Activated T-cell treated with anti-CD3 and anti-CD28 coated beads for 1 hour (primary cell): ENCODE measurements at places on chromosomes 16 and 17.

GRCh38 chr17:40014375-40014980 is 762 bp upstream of the CSF3 start:
- no peak for DNase-seq

DNA sequence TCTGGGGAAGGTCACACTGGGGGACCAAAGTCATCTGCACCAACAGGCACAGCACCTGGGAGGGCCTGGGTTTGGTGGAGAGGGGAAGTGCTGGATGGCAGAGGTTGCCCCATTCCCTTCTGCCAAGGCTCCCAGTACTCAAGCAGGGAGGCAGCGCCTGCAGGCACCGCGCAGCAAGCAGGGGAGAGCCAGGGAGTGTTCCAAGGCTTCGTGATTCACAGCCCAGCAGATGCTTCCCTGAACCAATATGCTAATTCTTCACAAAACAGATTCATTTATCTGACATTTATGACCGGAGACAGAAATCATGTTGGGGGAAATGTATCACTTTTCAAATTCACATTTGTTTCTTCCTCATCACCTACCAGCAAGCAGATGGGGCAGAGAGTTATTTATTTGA is 13.4 kb upstream of the CDH5 start:
- no peak for DNase-seq

- no peak for DNase-seq
These were observed 19.0 kb upstream of the EVPL start for GRCh38 chr17:76046064-76046463.

DNA sequence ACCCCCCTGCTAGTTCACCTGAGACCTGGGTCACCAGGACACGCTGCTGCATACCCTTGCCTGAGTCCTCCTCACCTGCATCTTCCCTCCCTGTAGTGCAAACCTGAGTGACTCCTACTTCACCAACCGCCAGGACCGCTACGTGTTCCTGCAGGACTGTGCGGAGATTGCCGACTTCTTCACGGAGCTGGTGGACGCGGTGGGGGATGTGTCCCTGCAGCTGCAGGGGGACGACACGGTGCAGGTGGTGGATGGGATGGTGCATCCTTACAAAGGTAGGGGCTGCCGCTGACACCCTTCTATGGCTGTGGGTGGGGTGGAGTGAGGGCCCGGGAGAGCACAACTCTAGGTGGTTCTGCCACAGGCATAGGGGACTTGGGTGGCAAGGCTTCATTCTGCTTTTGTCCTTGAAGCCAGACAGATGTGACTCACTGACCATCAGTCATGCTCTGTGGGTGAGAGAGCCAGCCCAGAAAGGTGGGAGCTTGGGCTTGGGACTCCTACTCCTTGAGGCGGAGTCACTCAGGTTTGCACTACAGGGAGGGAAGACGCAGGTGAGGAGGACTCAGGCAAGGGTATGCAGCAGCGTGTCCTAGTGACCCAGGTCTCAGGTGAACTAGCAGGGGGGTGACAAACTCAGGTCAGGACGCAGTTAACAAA is 22.3 kb downstream of the PGS1 start:
- no peak for DNase-seq

GRCh38 chr17:29219378-29220047 is 27.1 kb upstream of the CRYBA1 start:
- DNase-seq = peak; percentile 62

GRCh38 chr16:69482410-69482991 is 58.1 kb downstream of the CYB5B start:
- no peak for DNase-seq

DNA sequence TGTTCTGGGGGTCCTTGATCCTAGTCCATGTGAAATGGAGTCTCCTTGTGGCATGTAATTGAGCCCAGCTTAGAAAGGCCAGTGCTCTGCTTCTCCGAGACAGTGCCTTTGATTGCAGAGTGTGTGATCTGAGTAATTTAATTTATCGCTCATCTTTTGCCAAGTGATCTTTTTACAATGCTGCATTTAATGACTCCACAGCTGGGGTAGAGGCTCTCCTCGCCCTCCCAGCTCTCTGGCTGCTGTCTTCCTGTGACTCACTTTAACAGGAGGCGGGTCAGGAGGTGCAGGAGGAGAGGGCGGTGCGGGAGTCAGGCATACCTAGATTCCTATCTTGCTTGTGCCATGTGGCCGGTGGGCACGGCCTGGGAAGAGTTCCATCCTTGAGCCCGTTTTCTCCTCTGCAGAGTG is 113.4 kb upstream of the FOXF1 start:
- no peak for DNase-seq

GRCh38 chr17:35088881-35089585 is 25.5 kb upstream of the RFFL start:
- DNase-seq = peak; percentile 88

- no peak for DNase-seq
These were observed 73.6 kb downstream of the METRNL start for GRCh38 chr17:83152745-83153611.

DNA sequence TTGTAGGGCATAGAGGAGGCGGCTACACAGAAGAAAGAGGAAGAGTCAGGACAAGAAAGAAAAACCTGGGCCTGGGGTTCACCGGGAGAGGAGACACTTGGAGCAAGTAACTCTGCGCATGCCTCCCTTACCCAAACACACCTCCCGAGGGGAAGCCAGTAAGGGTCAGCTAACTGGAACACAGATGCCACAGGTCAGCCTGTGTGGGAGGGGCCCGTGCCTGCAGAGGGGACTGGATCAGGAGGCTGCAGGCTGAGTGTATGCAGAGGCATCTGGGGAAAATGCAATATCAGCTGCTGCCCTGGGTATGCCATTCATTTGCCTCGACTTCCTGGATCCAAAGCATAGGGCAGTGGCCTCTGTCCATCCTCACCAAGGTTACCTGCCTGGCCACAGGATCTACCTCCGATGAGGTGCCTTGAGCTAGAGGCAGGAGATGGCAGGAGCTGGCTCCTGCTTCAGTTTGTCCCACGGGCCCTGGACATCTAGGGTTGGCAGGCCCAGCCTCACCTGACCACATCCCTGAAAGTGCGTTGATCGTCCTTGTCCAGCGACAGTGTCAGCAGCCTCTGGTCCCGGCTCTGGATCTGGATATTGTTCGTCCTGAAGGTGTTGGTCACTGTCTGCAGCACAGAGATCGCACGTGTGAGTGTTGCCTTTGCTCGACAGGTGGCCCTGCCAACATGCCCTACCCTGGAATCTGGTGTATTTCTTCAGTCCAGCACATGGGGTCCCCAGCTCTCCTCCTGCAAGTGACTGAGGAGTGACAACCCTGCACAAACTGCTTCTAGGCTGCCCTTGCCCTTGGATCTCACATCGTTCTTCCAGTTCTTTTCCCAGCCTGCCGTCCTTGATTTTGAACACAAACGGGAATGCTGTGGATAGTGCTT is 4.6 kb upstream of the MFSD6L start:
- no peak for DNase-seq

- peak; percentile 79 for DNase-seq
These were observed 23.4 kb downstream of the GJD3 start for GRCh38 chr17:40340880-40341807.

DNA sequence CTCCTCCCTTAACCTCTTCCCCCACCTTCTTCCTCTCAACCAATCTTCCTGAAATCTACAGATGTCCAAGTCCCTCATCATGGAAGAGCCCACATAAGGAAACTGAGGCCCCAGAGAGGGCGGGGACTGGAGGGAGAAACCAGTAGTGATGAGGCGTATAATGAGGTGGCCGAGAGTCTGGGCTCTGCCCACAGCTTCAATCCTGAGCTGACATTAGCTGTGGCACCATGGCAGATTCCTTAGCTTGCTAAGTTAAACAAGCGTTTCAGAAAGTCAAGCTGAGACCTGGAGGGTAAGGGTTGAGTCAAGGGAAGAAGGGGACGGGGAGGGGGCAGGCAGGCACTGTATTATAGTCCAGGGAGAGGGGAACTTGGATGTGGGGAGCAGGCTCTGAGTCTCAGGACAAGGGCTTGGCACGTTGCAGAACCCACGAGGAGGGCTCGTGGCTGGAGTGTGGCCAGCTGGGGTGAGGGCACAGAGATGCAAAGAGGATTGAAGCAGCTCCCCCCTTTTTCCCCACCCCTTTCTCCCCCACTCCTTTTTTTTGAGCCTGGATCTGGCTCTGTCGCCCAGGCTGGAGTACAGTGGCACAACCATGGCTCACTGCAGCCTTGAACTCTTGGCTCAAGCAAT is 13.3 kb downstream of the ARHGAP23 start:
- no peak for DNase-seq

GRCh38 chr17:40122999-40123810 is 1.4 kb downstream of the MSL1 start:
- no peak for DNase-seq

- no peak for DNase-seq
These were observed 949 bp upstream of the SPAG7 start for GRCh38 chr17:4968486-4969046.

DNA sequence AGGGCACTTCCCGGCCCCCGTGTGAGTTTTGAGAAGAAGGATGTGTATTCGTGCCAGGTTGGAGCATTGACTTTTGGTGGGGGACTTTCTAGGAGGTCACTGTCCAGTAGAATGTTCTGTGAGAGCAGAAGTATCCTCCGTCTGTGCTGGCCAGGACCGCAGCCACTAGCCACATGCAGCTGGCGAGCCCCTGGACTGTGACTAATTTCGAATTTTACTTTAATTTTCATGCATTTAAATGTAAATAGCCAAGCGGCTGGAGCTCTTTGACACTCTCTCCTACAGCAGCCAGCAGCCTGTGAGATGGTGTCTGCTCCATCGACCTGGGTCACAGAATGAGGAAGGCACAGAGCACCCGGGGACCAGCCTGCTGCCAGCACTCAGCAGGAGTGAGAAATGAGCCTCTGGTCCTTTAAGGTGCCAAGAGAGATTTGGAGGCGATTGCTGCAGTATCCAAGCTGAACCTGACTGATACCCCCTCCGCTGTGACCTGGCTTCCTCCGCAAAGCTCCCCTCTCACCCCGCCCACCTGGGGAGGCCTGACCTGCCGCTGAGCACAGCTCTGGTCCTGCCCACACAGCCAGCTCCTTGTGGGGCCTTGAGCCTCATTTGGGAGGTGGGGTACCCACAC is 7.8 kb downstream of the ATP2A3 start:
- no peak for DNase-seq

DNA sequence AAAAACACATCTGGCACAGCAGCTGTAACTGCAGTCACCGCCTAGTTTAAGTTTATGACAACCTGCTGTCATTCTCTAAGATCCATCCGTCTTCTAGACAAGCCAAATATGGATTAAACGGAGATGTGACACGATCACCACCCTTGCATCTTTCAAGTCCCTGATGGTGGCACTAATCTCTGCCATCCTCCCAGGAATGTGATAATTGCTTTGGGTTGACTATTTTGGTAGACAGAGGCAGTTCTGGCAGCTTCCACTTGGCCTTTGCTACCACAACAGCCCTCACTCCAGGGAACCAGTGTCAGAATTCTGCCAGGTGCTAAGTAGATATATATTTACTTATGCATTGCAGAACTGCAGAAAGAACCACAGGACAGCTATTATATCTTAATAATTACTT is 81.3 kb downstream of the ADCY9 start:
- no peak for DNase-seq

GRCh38 chr17:9002227-9002605 is 19.1 kb upstream of the NTN1 start:
- no peak for DNase-seq

GRCh38 chr16:11307639-11308492 is 26.7 kb upstream of the PRM1 start:
- DNase-seq = no peak

DNA sequence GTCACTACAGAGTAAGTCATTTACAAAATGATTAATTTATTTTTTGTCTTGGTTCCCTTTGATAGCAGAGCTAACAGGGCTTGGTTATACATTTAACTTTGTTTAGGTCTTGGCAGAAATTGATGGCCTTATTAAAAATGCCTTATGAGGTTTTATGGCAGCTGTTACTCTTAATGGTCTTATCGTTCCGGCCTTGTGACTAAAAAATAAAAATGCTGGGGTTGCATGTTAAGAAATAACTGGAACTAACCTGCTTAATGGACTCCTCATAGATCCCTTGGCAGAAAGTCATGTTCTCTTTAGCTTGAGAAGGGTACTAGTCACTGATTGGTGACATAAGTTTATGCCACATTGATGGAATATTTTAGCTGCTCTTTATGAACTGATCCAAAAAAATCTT is 18.3 kb downstream of the COX11 start:
- no peak for DNase-seq

DNA sequence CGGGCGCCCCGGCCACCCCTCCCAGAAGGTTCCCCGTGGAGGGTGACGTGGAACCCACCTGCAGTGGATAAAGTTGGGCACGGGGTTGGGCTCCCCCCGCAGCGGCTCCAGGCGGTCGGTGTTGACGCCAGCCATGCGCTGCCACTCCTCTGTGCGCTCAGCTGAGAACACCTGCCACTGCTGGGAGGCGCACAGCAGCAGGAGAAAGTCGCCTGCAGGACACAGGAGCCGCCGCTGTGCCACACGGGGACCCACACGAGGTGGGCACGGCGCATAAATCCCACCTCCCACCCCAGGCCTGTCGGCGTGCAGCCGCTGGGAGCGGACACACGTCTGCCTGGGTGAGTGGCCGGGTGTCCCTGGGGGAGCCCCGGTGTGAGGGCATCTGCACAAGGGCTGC is 20.7 kb downstream of the CTU2 start:
- no peak for DNase-seq

DNA sequence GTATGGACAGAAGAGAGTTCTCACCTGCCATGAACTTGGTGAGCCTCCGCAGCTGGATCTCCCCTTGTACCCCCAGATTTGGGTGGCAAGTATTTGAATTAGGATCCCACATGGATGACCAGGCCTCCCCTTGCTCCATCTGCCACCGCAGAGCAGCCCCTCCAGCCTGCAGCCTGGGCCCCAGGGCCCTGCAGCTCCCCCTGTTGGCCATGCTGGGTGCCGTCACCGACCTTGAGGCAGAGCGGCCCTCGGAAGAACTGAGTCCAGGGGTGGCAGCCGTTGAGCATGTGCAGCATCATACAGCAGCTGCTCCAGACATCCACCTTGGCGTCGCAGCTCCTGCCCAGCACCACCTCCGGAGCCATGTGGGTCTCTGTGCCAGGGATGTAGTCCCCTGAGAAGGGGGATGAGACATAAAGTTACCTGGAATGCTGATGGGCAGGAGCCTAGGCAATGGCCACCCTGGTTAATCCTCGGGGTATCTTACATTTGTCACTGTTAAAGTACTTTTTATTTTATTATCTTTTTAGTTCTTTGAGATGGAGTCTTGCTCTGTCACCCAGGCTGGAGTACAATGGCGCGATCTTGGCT is 9.0 kb upstream of the SPATA32 start:
- peak; percentile 58 for DNase-seq
